HepG2 (cell line): ENCODE measurements at places on chromosomes 2 and 18. TPM values are rescaled to one million over a fixed set of nuclear protein-coding genes. Genes with fewer than 3 reads are reported as not detected.
A peak's percentile ranks its signal among the peaks of the same experiment; 100 is the strongest.

GRCh38 chr2:137950238-137950637 is 14.0 kb upstream of the HNMT start:
- DNase-seq = no peak

The TMEM247 gene
- not detected in 2 replicates for total RNA-seq

DNA sequence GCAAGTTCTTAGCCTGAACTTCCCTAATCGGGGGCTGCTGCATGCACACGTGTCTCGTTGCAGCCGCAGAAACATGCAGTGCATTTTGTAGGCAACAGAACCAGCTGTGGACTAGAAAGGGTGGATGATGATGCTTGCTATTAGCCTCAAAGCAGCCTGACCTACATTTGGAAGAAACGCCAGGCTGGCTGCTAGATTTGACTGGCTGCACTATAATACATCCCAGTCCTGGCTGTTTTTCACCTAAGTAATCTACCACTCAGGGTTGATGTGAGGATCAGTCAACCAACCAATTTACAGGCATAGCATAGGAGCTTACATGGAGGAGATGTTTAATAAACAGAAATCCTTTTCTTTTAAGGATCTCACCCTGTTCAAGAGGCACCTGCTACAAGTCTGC is 56.4 kb upstream of the SPP2 start:
- no peak for DNase-seq

- no peak for DNase-seq
Measured at GRCh38 chr18:63725682-63726480, 23.1 kb downstream of the SERPINB11 start.

The HDHD2 gene
- total RNA-seq = 34.7 and 44.4 TPM in 2 replicates

DNA sequence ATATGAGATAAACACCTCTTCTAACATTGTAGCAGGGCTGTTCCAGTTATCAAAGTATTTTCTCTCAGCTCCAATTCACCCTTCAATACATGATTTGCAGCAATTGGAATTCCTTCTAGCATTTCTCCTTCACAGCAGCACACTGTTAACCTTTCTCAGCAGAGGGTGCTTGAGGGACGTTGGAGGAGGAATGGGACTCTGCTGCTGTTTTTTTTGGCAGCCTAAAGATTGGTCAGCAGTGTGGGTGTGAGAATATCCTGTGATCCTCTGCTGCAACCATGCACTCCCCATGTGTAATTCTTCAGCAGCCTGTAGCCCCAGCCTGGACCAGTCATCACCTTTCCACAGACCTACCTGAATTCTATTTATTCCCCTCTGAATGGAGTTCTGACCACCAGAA is 1708.9 kb upstream of the CELF4 start:
- DNase-seq = no peak

The RAB6C gene
- total RNA-seq = not detected in 2 replicates

DNA sequence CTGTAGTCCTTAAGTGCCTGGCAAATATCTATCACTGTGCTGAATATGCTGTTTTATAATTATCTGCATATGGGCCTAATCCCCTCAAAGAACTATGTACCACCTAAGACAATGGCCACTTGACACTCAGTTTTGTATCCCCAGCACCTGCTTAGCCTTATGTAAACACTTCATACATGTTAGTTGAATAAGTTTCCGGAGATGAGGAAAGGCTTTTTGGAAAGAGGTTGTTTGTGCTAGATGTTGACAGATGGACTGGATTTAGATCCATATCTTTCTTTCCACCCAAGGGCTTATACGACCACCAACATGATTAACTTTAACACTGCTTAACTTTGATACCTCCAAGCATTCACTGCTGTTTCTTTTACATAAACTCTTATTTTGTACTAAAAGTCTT is 63.3 kb downstream of the FAM228A start:
- DNase-seq = peak; percentile 65

DNA sequence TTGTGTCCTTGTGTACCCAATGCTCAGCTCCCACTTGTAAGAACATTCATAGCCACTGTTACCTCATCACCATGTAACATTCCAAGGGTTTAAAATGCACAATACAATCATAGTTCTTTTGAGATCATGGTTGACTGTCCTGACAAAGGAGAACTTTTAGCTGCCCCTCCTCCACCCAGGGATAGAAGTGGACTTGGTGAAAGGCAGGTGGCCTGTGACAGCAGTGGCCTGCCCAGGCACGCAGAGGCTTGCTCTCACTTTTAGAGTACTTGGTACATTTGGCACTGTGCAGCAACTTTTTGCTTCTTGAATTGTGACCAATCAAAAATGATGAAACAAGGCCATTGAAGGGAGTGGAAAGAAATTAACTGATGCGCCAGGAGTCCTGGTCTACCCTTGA is 108.7 kb downstream of the ANKRD44 start:
- DNase-seq = no peak

The SLC5A7 gene
- total RNA-seq = not detected in 2 replicates

The UGT1A4 gene
- total RNA-seq = not detected in 2 replicates

DNA sequence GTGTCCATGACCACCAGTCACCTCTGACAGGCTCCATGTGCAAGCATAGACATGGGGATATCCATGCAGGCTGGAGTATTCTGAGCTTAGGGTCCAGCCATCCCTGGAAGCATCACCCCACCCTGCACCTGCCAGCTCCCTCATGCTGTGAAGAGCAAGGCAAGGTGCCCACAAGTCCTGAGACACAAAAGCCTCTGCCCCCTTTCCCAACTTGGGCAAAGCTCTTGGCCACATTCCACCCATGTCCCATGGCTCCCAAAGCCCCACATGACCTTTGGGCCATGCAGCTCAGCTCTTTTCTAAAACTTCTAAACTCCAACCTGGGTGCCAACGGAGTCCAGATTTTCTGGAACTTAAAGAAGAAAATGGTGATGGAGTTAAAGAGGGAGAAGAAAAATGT is 99.8 kb upstream of the SH3BP4 start:
- DNase-seq = no peak

DNA sequence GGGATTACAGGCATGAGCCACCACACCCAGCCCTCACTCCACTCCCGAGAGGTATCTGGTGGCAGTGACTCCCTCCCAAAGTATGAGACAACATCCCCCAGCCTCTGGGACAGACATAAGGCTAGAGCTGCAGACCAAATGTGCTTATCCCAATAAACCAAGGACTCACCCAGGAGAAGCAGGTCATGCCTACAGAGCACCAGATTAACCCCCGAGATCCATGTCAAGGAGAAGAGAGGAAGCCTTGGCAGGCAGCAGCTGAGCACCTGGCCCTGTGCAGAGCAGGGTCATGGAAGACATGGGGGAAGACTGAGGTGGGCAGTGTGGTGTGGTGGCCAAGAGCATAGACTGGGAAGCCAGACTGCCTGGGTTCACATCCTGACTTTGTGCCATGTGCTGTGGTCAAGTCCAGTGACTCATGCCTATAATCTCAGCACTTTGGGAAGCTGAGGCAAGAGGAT is 7.2 kb downstream of the RAB11FIP5 start:
- DNase-seq = no peak

DNA sequence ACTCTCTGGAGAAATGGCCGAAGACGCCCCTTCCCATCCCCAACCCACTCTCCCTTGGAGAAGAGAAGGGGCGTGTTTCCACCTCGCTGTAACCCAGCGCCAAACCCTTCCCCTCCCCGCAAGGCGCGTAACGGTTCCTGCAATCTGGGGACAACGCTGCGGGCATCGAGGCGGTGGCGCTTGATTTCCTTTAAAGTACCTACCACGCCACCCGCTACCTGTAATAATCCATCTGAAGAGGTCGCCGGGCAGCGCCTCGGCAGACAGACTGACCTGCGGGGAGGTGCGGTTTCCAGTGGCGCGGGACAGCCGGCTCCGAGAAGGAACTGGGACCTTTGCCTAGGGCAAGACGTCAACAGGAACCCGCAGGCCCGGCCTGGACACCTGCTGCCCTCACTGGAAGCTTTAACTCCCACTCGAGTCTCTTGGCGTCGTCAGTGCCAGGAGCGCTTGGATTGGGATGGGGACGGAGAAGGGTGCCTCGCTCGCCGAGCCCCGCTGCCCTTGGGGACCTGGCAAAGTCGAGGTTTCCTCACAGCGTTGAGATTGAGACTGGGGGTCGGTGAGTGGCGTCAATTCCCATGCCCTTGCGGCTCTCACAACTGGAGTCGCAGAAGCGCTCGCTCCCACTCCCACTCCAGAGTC is at the start of gene CYP1B1:
Gene CYP1B1 (minus strand): TSS at position 645 of the 645 bp plus-strand sequence. CDS start 763 bp downstream, outside the sequence.
- no peak for DNase-seq

The FLACC1 gene
- 0.29 and 0.35 TPM in 2 replicates for total RNA-seq

DNA sequence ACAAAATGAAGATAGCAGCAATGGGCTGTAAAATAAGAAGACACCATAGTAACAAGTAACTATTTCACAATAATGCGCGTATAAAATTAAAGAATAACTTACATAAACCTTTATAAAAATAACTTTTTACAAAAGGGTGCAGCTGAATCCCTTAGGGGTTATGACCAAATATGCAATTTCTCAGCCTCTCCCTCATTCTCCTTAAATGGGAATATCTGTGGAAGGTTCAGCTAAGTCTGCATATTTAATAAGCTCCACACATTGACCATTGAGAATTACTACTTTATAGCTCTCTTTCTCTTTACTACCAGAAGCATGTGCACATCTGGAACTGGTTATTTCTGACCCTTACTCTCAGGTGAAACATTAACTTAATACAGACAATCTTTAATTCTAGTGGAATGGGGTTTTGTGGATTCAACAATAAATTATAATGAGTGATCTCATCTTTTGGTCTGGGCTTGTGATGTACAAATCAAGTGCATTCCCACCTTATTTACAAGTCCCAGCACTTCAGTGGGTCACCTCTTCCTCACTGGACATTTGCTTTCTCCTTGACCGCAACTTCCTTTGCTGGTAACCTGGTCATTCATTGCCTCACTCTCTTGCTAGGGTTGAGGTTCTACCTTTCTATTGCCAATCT is 15.7 kb downstream of the ARHGAP15 start:
- DNase-seq = no peak

The ANKRD30B gene
- not detected in 2 replicates for total RNA-seq

- no peak for DNase-seq
Measured at GRCh38 chr2:182349268-182349667, 77.6 kb downstream of the PDE1A start.

DNA sequence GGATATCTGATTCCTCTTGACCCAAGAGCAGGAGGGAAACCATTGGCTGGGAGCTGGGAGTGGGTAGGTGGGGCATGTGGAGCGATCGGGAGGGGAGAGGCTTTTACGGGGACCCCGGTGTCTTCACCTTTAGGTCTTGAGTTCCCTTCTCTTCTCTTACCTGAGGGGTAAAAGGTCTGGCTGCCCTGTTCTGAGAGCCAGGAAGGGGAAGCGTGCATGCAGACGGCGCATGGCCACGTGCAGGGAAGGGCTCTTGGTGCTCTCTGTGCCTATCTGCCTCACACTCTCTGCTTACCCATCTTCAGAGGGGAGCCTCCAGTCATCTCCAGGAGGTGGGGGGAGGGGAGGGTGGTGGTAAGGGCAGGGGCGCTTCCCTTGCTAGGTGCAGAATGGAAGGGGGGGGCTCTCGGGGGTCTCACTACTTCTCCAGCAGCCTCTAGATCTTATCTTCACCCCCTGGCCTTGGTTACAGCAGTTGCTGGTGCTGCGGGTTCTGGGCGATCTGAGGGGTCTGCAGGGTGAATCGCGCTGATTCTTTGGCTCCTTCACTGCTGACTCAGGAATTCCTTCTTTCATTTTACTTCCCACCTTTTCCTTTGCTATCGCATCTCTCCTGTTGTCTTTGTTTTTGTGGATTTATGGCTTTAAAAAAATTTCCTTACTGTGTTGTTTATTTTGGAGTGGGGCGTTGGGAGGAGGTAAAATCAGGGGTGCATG is 225.8 kb upstream of the HS6ST1 start:
- no peak for DNase-seq

DNA sequence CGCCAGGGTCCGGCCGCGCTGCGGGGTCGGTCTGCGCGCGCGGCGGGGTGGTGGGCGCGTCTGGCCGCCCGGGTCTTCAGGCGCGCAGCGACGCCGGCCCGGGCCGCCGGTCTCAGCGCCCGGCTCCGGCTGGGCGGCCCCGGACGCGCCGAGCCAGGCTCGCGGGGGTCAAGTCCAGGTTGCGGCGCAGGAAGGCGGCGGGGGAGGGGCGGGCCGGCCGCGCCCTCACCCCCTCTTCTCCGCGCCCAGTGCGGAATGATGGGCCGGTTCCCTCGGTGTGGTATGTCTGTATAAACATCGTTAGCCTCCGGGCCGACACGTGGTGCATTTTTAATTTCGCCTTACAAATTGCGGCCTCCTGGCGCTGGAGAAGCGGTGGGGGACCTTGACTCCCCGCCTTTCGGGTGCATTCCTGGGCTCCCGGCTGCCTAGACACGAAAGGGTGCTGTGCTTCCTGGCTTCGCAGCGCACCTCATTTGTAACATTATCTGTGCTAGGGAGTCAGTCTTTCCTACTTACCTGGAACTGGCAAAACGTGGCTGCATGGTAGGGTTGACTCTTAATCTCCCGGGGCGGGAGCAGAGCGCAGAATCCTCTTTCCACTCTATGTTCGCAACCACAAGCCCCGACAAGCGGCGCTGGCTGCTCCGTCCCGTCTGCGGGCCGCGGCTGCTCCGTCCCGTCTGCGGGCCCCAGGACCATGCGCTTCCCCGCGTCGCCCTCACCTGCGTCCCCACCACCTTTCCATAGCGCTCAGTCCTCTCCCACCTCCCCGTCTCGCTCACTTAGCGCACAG is 69.0 kb downstream of the CTAGE1 start:
- DNase-seq = no peak

DNA sequence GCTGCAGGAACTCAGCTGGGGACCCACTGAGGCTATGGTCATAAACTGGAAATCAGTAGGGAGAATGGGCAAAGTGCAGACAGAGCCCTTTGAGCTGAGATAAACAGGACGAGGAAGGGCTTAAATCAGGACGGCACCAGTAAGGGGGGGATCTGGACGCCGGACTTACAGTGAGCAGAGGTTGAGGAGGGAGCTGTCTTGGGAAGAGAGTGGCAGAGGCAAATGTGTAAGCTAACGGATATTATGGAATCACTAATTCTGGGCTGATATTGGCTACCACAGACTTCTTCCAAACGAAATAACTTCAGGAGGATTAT is 539 bp downstream of the CYP27A1 start:
- DNase-seq = peak; percentile 74

The MC2R gene
- not detected in 2 replicates for total RNA-seq

DNA sequence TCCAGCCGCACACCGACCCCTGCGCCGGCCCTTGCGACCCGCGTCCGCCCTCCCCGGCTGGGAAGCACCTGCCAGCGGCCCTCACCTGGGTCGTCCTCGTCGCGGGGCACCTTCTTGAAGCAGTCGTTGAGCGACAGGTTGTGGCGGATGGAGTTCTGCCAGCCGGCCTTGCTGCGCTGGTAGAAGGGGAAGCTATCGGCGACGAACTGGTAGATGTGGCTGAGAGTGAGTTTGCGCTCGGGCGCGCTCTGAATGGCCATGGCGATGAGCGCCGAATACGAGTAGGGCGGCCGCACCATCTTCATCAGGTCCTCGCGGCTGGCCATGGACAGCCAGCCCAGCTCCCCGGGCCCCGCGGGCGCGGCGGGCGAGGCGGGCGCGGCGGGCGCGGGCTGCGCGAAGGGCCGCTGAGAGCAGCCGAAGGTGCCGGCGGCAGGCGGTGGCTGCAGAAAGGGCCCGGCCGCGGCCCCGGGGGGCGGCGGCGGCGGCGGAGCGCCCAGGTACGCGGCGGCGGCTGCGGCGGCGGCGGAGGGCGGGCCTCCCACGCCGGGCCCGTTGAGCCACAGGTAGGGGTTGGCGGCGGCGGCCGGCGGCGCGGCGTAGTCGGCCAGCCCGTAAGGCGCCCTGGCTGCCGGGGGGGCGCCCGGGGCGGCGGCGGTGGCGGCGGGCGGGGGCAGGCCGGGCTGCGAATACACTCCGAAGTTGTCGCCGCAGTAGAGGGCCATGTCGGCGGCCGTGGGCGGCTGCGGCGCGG is 505 bp downstream of the FOXI3 start:
- DNase-seq = no peak

GRCh38 chr2:174454566-174454965 is 32.3 kb downstream of the GPR155 start:
- no peak for DNase-seq

GRCh38 chr2:225400546-225401400 is 1.3 kb downstream of the NYAP2 start:
- no peak for DNase-seq
